WERI-Rb-1 (cell line): ENCODE measurements at places on chromosomes 5 and 9.
A peak's percentile ranks its signal among the peaks of the same experiment; 100 is the strongest.

DNA sequence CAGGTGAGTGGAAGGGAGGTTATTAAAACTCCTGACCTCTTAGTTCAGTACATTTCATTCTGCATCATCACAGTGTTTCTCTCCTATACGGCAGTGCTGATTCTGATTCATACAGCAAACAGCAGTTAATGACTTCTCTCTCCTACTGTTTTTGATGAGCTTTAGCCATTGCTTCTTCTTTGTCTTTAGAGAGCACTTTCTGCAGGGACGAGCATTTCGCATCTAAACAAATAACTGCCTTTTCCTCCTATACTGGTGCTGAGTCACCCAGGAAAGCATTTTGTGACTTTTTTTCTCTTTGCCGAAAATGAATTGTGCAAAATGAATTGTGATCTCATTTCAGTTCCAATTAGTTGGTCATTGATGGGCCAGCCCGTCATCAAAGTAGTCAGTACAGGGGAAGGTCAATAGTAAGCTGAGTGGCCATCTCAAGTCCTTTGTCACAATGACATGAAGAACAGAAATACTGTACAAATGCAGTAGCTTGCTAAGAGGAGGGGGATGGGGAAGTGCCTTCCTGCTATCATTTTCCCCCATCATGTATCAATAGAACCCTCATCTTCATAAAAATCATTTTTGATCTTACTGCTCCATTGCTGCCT is 98.5 kb downstream of the INSYN2B start:
- no peak for DNase-seq

DNA sequence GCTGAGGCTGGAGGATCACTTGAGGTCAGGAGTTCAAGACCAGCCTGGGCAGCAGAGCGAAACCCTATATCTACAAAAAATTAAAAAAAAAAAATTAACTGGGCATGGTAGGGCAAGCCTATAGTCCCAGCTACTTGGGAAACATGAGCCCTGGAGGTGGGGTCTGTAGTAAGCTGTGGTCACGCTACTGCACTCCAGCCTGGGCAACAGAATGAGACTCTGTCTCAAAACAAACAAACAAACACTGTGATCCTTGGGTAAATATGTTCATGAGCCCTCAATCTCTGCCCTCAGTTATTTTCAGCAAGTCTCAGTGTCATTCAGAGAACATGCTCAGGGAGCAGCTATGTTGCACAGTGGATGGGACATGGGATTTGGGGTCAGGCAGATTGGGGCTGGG is 76.2 kb downstream of the PTTG1 start:
- DNase-seq = no peak

GRCh38 chr5:73674669-73675004 is 48.6 kb downstream of the ARHGEF28 start:
- DNase-seq = peak; percentile 15

DNA sequence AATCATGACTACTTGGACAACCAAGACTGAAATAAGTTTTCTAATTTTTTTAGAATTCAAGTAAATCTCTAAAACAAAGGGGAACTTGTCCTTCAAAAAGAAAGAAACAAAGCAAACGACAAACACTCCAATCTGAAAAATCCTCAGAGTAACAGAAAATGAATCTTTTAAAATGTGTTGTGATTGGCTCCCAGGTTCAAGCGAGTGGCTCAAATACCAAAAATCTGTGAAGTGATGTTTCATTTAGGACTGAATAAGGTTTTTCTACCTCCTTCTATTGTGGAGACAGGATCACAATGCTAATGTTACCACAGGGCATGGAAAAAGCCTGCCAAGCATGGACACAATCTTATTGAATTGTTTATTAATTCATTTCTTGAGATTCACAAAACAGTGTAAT is 415.7 kb downstream of the RAB3C start:
- DNase-seq = no peak

- no peak for DNase-seq
Measured at GRCh38 chr5:74919487-74919886, 53.3 kb upstream of the FAM169A start.

GRCh38 chr5:159478950-159479349 is 148.7 kb upstream of the IL12B start:
- no peak for DNase-seq

- DNase-seq = no peak
Measured at GRCh38 chr5:2015124-2015848, 132.6 kb upstream of the IRX4 start.

- DNase-seq = no peak
Measured at GRCh38 chr9:74413876-74414275, 83.3 kb upstream of the RORB start.

DNA sequence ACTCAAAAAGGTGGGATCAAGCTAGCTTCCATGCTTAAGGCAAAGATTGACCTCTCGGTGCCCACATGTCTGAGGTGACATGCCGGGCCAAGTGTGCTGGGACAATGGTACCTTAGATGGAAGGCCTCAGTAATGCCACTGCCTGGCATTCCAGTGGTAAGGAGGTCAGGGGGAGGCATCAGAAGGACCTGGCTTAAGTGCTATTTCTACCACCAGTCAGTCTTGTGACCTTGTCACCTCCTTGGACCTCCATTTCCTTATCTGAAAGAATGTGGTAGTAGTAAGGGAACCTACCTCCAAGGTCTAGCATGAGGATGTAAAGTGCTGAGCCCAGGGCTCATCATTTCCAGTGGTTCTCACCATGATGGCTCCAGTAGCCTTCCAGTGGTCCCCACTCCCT is 8.9 kb downstream of the C5orf52 start:
- no peak for DNase-seq

- DNase-seq = no peak
Measured at GRCh38 chr5:42302186-42302585, 121.1 kb upstream of the GHR start.

DNA sequence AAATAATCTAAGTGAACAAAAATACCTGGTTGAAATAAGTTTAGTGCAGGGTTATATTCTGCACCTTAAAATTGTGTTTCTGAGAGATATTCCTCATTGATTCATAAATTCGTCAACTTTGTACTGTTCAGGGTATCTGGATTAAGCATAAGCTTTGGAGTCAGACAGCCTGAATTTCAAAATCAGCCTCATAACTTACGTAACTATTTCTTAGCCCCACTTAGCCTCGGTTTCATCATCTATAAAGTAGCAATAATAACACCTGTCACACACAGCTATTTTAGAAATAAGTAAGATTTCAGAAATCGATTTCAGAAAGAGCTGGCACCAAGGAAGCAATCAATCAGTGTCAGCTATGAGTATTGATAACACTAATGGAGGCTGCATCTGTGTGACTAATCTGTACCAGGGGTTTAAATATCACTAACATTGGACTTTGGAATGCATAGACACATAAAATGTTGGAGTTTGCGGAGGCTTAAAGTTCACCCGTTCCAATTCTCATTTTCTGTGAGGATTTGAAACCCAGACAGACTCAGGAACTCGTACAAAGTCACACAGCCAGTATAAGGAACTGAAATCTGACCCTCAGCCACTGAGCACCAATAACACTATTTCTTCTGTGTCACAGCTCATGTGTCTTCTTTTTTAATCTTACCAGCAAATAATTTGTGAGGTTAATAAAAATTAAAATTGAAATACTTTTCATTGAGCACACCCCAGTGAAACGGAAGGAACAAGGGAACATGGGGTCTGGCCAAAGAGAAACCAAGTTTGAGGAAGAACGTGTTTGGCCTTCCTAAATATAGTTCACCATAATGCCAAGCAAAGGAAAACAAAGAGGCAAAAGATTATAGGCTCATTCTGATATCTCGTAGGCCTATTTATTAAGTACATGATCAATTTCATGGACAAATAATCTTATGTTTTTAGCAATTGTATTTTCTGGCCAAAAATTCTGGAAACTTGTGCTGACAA is 194.4 kb upstream of the PTGER4 start:
- DNase-seq = no peak

DNA sequence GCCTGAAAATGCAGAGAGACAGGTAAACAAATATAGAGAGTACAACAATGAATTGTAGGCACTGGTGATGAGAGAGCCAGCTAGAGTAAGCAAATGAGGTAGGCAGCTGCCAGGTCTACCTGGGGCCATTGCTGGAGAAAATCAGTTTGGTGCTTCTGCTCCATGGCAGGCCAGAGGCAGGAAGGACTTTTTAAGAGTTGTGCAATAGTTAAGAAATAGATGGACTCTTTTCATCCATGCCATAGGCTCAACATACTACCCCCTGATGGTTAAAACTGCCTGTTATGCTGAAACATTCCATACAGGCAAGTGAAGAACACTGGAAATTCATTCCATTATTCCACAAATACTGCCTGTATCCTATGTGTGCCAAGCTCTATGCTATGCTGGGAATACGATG is 86.5 kb upstream of the CCDC112 start:
- no peak for DNase-seq

GRCh38 chr5:137335493-137335892 is 163.6 kb downstream of the SPOCK1 start:
- no peak for DNase-seq

DNA sequence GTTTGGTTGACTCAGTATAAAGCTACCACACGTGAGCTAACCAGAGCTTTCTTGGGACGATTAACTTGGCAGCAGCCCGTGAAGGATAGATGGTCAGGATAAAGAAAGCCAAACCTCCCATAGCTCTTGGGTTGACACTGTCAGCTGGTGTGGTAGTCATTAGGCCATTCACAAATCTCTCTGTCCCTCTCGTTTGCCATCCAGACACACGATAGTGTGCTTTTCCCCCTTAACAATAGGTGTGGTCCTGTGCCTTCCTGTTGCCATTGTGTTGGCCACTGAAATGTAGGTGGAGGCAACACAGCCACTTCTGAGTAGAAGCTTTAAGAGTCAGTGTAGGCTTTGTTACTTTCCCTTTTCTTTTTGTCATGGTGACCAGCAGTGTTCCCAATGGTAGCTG is 11.7 kb downstream of the OR13J1 start:
- DNase-seq = no peak

DNA sequence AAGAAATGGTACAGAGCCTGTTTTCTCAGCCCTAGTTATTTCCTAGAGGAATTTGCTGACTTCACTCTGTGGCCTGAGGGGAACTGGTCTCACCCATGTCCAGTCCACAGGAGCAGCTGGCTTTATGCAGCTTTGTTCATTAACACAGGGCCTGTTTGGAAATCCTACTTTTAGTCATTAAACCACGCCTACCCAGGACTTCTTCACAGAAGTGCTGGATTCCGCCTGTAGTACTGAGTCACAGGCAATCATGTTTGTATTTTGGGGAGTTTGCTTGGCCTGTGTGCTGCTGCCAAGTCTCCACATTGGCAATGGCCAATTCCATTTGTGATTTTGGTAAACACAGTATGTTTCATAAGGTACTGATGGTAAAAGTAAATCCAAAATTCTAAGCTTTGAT is 52.8 kb downstream of the CTNND2 start:
- no peak for DNase-seq

- no peak for DNase-seq
Measured at GRCh38 chr9:98290411-98290810, 35.0 kb upstream of the TBC1D2 start.

- no peak for DNase-seq
Measured at GRCh38 chr9:30746589-30746988, 1637.9 kb upstream of the ACO1 start.

DNA sequence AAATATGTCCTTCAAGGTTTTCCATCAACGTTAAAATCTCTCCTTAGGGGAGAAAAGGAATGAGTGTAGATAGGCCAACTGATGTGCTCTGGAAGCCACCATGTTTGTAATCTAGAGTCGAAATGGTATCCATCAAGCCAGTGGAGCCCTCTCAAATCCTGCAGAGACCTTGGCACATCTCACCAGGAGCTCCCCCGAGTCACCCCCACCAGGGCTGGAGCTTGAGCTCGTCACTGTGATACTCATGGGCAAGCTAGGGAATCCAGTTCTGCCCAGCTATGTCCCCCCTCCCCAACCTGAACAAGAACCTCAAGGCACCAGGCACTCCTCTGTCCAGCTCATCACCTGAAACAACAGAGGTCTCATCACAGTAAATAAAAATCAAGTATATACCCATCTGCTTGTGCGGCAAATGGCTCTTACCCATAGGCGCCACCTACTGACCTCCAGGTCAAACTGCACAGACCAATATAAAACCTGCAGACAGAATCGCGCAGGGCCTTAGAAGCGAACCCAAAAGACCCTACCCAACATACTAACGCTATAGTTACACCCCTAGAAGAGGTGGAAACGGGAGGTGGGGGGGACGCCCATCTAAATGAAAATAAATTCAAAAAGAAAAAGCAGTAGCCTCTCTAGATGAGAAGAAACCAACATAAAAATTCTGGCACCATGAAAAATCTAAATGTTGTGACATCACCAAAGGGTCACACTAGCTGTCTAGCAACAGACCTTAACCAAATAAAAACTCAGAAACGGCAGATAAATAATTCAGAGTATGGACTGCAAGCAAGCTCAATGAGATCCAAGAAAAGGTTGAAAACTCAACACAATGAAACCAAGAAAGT is 75.0 kb downstream of the TTC39B start:
- DNase-seq = peak; percentile 39

DNA sequence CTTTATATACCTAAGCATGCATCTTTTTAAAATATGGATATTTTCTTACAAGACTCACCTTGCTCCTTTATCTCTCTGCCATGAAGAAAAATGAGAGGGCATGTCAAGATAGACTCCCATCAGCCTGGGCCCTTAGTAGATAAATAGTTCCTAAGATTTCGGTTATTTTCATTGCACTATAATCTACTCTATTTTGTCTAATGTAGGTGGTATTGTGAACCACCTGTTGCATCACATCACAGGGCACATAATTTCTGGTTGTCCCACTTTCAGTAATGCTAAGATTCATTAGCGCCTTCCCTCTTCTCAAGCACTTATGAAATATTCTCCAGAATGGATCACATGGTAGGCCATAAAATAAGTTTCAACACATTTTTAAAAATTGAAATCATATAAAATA is 202.5 kb upstream of the ADRA1B start:
- no peak for DNase-seq

GRCh38 chr9:114112325-114112724 is 13.2 kb upstream of the KIF12 start:
- no peak for DNase-seq

- DNase-seq = no peak
Measured at GRCh38 chr9:6909181-6909580, 151.4 kb downstream of the KDM4C start.

DNA sequence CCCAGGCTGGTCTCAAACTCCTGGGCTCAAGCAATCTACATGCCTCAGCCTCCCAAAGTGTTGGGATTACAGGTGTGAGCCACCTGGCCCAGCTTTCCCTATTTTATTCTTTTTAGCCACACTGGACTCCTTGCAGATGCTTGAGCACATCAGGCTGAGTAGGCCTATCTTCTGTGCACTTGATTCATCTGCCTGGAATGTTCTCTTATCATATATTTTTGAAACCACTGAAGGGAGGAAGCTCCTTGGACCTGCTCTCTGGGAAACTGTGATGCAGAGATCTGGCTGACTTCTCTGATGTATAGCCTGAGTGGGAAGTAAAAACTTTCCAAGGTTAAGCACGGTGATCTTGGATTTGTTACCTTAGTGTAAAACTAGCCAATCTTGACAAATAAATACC is 6.5 kb upstream of the MAT2B start:
- no peak for DNase-seq

DNA sequence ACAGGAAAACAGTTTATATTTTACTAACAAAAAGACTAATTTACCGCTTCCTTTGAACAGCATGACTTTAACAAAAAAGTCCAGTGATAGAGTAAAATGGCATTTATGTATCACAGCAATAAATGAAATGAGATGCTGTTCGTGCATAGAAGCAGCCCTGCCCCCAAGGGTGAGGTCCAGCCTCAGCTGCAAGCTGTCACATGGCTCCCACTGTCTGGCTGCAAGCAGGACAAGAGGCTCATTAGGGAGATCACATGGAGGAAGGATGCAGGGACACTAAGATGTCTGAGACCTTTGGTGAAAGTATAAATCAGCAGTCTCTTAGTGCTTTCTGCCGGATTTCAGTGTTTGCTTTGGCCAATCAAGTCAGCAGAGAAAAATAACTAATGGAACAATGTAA is 23.0 kb downstream of the GDNF start:
- DNase-seq = peak; percentile 74
